Foreskin melanocyte (primary cell): ENCODE measurements at places on chromosomes 4 and X.

GRCh38 chr4:90603540-90603939, 476.3 kb downstream of the CCSER1 start:
- no peak for DNase-seq

- DNase-seq, result no peak
These were observed 653.8 kb upstream of the CPEB2 start for GRCh38 chr4:14348506-14348905.

GRCh38 chr4:187307131-187307530, 583.5 kb upstream of the FAT1 start:
- no peak for DNase-seq

GRCh38 chrX:134658760-134659023, 421 bp upstream of the PLAC1 start:
- no peak for DNase-seq

GRCh38 chr4:149202117-149202516, 613.5 kb downstream of the IQCM start:
- DNase-seq, result no peak

DNA sequence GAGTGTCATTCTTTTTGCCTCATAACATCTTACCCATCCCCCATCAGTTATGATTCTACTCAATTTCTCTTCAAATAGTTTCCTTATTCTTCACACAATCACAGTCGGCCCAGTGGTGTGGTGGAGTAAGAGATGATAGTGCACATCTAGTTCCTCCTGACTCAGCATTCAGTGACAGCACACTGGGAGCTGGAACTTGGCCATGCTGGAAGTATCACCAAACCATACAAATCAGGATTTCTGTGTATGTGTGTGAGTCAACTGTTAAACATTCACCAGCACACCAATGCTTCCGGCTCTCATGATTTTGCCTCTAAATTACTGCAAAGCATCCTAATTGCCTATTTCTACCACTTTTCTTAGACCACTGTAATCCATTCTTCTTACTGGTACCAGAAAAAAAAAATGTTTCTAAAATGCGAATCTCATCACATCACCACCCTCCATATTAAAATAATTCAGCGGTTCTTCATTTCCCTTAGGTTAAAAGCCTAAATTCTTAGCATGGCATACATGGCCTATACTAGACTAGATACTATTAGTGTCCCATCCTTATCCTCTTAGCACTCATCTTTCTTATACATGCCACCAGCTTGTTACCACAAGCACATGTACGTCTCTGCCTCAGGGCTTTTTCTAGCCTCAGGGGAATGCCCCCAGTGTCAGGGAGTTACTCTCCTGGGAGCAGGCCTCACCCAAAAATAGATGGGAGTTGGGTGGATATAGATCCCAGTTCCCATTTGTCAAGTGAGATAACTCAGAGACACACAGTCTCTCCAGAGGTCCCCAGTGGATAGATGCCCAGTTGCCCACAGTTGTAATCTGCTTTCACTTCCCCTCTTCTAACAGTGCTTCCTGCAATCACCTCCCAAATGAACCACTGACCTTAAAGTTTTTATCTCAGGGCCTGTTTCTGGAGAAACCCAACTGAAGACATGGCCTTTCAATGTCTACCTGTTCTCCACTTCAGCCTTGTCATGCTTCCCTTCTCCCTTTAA, 49.2 kb upstream of the DDX53 start:
- peak; percentile 56 for DNase-seq

DNA sequence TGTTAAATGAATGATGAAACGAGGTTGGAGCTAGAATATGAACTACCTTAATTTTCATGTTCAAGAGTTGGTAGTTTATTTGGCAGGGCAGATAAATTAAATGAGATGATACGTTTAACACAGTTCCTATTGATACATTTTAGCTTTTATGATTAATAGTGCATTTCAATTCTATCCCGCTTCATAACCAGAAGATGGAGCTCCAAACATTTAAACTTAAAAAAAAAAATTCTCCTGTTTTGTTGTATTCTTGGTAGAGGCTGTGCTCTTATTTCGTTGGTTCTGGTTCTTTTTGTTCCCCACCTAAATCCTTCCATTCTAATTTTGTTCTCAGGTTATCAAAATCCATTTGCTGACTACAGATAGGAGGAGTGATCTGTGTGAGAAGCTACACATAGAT, 71.8 kb upstream of the PTPN13 start:
- DNase-seq, result no peak

DNA sequence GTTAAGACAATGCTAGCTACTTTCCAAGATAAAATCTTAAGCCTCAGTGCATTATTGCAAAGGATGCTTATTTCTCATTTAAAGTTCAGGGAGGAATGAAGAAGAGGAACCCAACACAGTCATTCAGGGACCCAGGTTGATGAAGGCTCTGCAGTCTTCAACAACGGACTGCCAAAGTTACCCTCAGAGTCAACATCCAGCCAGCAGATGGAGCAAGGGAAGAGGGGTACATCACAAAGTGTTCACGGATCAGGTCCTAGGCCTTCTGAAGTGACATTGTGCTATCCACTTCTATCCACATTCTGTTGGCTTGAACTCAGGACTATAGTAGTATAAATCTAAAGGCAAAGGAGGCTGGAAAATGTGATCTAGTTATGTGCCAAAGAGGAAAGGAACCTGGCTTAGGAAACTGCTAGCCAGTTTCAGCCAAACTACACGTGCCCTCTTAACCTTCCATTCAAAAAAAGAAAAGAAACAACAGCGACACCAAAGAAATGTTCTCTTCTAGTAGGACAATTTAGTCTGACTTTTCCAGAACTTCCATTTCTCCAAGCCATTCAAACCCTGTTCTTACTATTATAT, 28.8 kb downstream of the NKX6-1 start:
- DNase-seq, result no peak

DNA sequence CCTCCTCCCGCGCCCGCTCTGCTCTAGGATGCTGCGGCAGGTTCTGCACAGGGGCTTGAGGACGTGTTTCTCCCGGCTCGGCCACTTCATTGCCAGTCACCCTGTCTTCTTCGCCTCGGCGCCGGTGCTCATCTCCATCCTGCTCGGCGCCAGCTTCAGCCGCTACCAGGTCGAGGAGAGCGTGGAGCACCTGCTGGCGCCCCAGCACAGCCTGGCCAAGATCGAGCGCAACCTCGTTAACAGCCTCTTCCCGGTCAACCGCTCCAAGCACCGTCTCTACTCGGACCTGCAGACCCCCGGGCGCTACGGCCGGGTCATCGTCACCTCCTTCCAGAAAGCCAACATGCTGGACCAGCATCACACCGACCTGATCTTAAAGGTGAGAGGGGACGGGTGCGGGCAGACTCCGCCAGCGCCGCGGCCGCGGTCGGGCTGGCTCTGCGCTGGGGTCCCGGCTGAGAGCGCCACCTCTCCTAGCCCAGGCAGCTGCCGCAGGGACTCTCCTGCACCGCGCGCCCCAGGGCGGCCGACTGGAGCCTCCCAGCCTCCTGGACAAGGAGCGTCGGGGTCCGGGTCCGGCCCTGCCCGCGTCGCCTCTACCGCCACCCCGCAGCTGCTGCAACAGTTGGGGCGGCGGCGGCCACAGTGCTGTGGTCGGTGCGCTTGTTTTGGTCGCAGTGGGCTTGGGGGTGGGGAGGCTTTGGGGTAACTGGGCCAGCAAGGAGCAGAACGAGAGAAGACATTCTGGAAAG, at the start of gene PTCHD1:
Gene PTCHD1, plus strand, starts transcription at position 2 of the 752 bp plus-strand sequence. Its CDS starts 27 bp downstream, at position 29.
- DNase-seq, result no peak

GRCh38 chr4:187491286-187491685, 504.3 kb upstream of the ZFP42 start:
- DNase-seq, result no peak

GRCh38 chr4:155604718-155605626, 61.7 kb upstream of the GUCY1A1 start:
- DNase-seq, result peak; percentile 55
